ENCODE measurements at places on chromosomes 7 and 10.

DNA sequence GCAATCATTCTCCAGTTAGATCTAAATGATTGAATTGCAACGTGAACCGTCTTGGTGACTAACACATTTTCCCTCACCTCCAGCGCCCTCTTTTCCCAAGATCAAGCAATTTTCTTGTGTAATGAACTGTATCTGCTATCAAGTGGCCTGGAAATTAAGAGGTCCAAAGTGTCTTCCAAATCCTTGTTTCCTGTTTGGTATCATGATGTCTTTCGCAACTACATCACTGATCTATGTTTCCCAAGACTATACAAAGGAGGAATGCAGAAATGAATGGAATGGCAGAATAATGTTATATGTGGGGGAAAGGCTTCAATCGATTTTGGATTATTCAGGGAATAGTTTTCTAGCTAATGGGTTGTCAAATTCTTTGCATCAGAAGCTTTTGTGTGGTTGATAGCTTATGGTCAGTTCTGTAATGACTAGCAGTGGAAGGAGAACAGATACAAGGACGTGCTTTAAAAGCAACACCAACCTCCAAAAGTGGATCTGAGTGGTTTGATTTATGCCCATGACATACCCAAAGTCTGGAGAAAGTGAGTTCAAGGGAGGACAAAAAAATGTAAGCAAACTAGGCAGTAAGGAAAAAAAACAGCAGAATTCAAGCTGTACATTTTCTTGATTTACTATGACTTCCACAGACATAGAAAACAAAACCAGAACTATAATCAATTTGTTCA is 14.6 kb upstream of the ZEB1 start:
- no peak for DNase-seq

DNA sequence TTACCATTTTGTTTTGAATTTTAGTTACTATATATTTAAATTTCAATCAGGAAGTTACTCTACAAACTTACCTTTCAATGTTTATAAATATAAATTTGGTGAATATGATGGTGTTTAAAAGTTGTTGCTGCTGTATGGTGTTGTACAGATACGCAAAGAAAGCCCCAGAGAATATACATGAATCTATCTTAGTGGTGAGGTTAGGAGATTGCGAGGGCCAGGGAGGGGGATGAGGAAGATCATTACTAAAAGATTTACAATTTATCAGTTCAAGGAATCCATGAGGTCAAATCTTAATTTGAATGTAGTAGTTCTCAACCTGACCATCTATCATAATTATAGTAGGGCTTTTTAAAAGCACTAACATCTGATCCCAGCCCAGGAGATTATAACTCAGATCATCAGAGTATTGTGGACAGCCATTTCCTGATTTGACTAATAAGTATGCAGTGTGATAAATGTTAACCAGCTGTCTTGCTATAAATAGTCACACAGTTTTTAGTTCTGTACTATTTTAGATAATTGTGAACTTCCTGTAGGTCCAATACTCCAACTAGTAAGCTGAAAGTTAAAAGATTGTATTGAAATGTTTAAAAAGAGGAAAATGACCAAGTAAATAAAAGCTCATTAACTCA is 23.6 kb downstream of the FAM3C start:
- no peak for DNase-seq

DNA sequence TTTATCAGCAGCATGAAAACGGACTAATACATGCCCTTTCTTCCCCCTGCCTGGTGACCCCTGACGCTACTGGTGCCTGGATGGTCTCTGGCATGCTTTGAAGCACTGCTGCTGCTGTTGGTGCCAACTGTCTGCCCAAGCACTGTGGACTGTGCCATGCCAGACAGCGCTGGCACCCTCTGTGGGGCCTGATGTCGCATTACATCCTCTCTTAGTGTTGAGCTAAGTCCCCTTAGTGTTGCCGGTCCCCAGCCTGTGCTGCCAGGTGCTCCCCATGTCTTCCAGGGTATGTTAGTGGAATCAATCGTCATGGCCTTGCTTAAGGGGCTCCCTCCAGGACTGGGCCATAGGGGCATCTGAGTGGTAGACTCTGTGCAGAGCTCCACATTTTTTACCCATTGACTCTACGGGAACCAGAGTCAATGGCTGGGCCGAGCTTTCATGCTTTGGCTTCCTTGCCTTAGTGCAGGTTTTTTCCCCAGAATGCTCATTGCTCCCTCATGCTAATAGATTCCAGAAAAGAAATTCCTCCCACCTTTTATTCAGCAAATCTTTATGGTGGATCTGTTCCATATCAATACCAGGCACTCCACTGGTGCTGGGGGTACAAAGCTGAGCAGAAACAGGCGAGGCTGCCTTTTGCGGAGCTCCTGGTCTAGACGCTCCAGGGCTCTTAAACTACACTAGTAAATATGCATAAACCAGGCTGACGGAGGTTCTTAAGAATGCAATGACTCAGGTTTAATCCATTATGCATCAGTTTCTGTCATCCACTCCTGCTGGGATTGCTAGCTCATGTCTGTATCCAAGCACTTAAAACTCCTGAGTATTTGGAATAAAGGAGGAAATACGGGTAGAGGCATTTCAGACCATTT is 21.8 kb upstream of the MRC1 start:
- DNase-seq: no peak

GRCh38 chr10:48976196-48976595 is 36.6 kb upstream of the LRRC18 start:
- DNase-seq: no peak

DNA sequence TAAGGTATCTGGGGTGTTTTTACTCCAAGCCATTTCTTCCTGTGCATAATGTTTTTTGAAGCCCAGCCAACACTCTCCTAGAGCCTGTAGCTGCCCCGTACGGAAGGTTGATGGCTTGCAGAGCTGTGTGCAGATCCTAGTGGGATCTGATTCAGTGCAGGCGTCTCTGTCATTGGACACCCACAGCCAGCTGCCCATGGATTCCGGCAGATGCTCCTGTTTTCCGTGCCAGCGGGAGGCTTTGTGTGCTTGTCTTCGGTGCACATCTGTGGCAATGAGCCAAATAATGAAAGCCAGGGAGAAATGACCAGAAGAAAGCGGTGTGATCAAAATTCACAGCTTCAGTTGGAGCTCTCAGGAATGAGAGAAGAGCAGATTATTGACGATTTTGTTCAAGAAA is 426.4 kb downstream of the TYW1 start:
- no peak for DNase-seq

DNA sequence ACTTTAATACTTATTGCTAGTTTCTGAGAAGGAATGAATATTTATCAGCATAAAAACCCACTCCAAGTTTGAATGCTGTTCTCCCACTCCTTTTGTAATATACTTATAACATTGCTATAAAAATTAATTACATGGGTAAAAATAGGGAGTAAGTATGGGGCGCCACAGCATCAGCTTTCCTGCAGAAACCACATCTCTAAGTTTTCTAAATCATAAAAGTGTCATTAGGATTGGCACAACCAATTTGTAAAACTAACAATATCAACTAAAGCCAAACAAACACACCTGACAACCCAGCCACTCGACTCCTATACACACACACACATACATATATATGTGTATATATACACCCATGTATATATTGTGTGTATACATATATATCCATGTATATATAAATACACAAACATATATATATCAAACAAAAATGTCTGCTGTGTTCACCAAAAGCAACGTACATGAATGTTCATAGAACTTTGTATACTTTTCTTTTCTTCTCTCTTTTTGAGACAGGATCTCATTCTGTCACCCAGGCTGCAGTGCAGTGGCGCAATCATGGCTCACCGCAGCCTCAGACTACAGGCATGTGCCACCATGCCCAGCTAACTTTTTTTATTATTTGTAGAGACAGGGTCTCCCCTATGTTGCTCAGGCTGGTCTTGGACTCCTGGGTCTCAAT is 14.8 kb upstream of the LRRC17 start:
- DNase-seq: no peak

DNA sequence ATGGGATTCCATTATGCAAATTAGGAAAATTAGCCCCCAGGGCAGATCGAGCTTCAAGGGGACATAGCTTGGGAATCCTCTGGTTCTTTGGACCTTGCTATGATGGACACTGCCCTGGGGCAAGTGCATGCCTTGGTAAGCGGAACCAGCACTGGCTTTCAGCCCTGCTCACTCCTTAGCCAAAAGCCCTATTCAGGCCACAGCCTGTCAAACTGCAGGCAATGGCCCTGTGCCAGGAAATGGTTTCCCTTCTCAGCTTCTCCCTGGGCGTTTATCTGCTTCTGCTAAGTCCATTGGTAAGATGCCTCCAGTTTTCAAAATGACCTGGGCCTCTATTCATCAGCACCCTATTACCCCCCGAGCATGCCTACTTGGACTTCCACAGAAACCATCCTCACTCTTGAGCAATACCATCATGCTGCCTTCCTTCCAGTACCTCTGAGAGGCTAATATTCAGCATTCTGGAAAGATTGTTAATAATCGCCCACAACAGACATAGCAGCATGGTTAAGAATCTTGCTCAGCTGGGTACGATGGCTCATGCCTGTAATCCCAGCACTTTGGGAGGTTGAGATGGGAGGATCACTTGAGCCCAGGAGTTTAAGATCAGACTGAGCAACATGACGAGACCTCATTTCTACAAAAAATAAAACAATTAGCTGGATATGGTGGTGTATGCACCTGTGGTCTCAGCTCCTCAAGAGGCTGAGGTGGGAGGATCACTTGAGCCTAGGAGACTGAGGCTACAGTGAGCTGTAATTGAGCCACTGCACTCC is 918.6 kb upstream of the AUTS2 start:
- DNase-seq: no peak

DNA sequence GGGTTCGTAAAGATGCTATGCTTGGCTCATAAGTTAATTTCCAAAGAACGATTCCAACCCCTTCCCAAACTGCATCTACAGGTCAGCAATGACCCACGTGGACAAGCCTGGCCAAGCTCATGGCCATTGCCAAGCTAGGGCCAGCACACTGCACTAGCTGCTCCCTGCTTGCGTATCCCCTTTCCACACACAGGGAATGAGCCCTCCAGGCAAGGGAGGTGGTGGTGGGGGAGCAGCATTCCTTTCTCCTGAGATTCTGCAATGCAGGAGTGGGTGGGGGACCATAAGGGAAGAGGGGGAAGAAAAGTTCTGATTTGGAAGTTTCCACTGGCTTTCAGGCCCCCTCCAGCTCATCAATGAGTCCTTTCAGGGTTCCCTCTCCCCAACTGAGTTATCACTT is 56.0 kb downstream of the SH3PXD2A start:
- DNase-seq: no peak

- DNase-seq: no peak
Measured at GRCh38 chr10:80539421-80540031, 1.8 kb downstream of the SH2D4B start.

DNA sequence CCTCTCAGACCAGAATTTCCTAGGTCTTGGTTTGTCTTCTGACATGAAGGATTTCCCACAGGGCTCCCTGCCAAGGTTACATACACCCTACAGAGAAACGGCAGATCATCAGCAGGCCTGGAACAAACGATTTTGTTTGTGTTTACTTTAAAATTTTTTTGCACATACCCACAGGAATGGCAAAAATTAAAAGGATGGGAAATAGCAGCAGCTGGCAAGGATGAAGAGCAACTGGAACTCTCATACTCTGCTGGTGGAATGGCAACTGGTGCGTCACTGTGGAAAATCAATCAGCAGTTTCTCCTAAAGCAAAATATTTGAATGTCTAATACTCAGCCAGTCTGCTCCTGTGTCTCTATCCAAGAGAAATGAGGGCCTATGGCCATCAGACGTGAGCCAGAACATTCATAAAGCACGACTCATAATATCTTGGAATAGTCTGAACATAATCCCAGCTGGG is 6.5 kb downstream of the BAIAP2L1 start:
- no peak for DNase-seq

DNA sequence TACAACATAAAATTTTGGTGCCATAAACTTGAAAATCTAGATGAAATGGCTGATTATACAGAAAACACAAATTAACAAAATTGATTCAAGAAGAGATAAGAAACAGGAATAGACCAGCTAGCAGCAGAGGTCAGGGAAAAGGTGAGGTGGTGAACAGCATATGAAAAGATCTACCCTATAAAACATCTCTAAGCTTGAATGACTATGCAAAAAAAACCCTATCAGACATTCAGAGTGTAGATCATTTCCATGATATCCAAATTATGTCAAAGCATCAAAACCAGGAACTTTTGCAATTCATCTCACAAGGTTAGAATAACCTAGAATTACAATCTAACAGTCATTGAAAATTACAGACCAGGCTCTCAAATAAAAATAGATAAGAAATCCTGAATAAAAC is 14.6 kb upstream of the BPGM start:
- DNase-seq: no peak

- DNase-seq: no peak
Measured at GRCh38 chr10:59085711-59086502, 90.5 kb upstream of the PHYHIPL start.

Measured in stimulated activated CD4-positive, alpha-beta T cell treated with anti-CD3 and anti-CD28 coated beads, TNF-alpha, amount 100 ng/mL, for 24 hours (primary cell).